Central memory CD8-positive, alpha-beta T cell (primary cell): ENCODE measurements at places on chromosomes 1 and 21.

DNA sequence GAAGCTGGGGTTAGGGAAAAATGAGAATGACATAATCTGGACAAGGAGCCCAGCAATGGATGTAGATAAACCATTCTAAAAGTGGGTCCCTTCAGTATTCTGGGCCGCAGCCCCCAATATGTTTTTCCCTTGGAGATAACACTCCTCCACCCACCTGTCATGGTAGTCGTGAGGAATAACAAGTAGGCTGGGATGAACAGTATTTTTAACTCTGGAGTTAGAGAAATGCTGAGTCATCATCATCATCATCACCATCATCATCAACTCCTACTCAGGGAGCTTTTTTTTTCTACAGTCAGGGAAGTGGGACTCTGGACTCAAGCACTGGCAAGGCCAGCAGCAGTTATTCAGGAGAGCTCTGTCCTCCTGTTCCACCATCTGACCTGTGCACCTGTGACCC is 12.8 kb downstream of the CADM3 start:
- peaks cover 85% of the 10 kb centered on the region for H3K27me3 ChIP-seq
- H3K4me3 ChIP-seq = no peak overlapping the region
- no peak for DNase-seq
- H3K27ac ChIP-seq = no peak overlapping the region
- H3K36me3 ChIP-seq = no peaks in the 10 kb centered on the region
- peaks cover 11% of the 10 kb centered on the region for H3K4me1 ChIP-seq

DNA sequence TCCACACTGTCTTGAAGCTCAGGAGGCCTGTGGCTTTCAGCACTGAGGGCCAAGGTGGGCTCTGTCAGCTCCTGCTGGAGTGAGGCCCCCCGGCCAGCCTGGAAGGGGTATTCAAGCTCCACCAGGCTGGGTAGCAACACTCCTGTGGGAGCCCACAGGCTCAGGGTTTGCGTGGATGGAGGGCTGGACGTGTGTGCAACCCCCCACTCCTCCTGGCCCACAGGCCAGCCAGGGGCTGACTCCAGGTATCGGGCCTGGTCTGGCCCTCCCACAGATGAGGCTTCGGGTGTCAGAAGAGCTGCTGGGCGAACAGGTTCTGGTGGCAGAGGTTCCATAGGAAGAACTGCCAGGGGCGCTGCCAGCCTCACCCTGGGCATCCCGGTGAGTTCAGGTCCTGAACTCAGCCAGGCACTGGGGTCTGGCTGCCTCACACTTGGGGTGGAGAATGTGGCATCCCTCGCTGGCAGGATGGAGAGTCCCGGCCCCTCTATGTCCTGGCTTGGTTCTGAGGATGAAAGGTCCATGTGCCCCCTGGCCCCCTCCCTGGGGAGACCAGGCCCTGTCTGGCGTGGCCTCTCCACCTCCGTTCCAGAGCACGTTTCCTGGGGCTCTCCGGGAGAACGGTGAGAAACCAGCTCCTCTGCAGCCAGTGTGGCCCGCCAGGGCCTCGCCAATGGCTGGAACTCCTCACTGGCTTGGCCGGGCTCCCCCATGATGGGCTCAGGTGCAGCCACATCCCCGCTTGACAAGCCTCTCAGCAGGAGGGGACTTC is 64.6 kb upstream of the TARDBP start:
- H3K27me3 ChIP-seq = peaks cover 43% of the 10 kb centered on the region
- H3K4me1 ChIP-seq = peaks cover 8% of the 10 kb centered on the region
- no peak for DNase-seq
- H3K36me3 ChIP-seq = peaks cover 1% of the 10 kb centered on the region
- H3K4me3 ChIP-seq = no peak overlapping the region
- no peak overlapping the region for H3K27ac ChIP-seq

DNA sequence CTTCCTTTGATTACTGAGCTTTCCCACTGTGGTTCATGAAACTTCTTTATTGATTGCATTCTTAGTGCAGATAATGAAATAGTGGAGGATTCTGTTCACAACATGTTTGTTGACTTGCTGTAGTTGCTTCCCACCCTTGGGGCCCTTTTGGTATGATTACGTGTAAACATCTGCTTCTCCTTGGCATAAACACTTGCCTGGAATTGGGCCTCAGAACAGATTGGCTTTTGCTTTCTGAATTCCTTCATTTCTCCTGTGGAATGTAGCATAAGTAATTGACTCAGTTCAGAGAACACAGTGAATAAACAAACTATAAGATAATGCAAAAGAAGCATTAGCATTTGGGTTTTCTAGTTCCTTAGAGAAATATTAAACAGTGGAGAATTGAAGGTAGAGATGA is 59.5 kb upstream of the LAMC2 start:
- no peaks in the 10 kb centered on the region for H3K4me1 ChIP-seq
- H3K36me3 ChIP-seq = no peaks in the 10 kb centered on the region
- DNase-seq = no peak
- H3K4me3 ChIP-seq = no peak overlapping the region
- no peak overlapping the region for H3K27ac ChIP-seq

DNA sequence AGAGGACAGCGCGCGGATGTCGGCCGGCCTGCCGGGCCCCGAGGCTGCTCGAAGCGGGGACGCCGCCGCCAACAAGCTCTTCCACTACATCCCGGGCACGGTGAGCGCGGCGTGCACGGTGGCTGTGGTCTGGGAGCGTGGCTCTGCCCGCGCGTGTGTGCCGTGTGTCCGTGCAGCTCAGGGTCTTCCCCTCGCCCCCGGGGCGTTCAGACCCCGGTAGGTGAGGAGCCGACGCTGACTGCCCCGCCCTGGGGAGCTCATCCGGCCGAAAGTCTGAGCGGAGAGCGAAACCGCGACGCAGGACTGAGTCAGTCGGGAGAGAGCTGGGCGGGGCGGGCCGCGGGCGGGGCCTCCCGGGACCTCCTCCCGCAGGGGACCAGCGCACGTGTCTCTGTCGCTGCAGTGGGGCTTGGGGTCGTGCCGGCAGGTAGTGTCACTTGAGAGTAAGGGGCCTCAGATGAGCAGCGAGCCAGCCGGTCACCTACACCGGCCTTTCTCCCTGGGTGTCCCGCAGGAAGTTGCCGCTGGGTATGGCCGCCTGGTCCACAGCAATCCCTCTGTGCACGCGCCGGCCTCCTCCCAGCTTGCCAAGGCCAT is 520 bp downstream of the PLEKHN1 start:
- DNase-seq = no peak
- H3K27me3 ChIP-seq = no peaks in the 10 kb centered on the region
- peak overlapping the region; percentile 22 for H3K27ac ChIP-seq
- H3K4me1 ChIP-seq = no peaks in the 10 kb centered on the region

DNA sequence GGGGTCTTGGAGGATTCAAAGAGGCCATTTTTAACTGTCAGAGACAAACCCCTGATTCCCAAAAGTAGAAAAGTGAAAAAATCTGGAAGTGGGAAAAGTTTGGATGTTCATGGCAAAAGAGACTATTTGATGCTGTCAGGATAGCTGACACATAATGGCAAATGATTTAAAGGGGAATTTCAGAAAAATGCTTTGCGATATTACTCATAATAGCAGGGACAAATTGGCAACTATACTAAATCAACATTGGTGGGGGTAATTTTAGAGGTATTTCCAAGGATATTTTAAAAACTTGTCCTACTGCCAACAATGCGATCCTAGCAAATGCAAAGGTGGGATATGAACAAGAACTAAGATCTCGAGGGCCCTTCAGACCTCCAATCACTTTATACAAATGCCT is 5.3 kb upstream of the GSTM4 start:
- peaks cover 17% of the 10 kb centered on the region for H3K27me3 ChIP-seq
- no peak overlapping the region for H3K4me3 ChIP-seq
- H3K4me1 ChIP-seq = peaks cover 2% of the 10 kb centered on the region
- DNase-seq = no peak

- no peak for DNase-seq
- H3K4me3 ChIP-seq = no peak overlapping the region
- H3K36me3 ChIP-seq = peaks cover 3% of the 10 kb centered on the region
- peaks cover 91% of the 10 kb centered on the region for H3K27me3 ChIP-seq
- H3K4me1 ChIP-seq = peaks cover 35% of the 10 kb centered on the region
Measured at GRCh38 chr1:154867064-154867825, 2.8 kb downstream of the KCNN3 start.

- no peaks in the 10 kb centered on the region for H3K36me3 ChIP-seq
- H3K4me3 ChIP-seq = no peak overlapping the region
- H3K27ac ChIP-seq = no peak overlapping the region
- H3K27me3 ChIP-seq = no peaks in the 10 kb centered on the region
- DNase-seq = no peak
Measured at GRCh38 chr1:62796221-62796620, 12.3 kb downstream of the ATG4C start.

GRCh38 chr1:52034050-52034384 is 407 bp upstream of the KTI12 start:
- peak overlapping the region; percentile 93 for H3K27ac ChIP-seq
- H3K36me3 ChIP-seq = peaks cover 23% of the 10 kb centered on the region
- H3K27me3 ChIP-seq = no peaks in the 10 kb centered on the region
- peaks cover 34% of the 10 kb centered on the region for H3K4me1 ChIP-seq
- no peak for DNase-seq

DNA sequence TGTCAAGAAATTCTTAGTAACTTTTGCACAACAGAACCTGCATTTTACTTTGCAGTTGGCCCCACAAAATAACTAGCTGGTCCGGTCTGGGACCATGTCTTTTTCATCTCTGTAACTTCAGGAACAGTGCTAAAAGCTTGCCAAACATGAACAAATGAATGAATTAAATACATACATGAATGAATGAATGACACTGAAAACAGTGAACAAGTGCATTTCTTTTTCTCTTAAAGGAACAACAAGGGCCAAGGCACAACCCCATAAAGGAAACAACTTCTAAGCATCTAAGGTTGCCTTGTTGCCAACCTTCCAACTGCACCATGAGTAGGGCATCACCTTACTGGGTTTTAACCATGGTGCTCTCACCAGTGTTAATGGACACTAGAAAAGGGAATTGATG is 534.4 kb upstream of the PKN2 start:
- peaks cover 9% of the 10 kb centered on the region for H3K27me3 ChIP-seq
- H3K4me1 ChIP-seq = no peaks in the 10 kb centered on the region
- H3K27ac ChIP-seq = no peak overlapping the region
- DNase-seq = no peak
- peaks cover 2% of the 10 kb centered on the region for H3K36me3 ChIP-seq
